ENCODE measurements at places on chromosomes 3 and 15. TPM values are rescaled to one million over a fixed set of nuclear protein-coding genes. Genes with fewer than 3 reads are reported as not detected.

The ROPN1 gene
- not detected for polyA plus RNA-seq

The PARP15 gene
- polyA plus RNA-seq, result 2.1 TPM

The CYP8B1 gene
- 218 TPM for polyA plus RNA-seq

The LPP gene
- polyA plus RNA-seq, result 3.3 TPM

The GNAI2 gene
- polyA plus RNA-seq, result 59.5 TPM

The NR2E3 gene
- polyA plus RNA-seq, result 0.18 TPM

The SLC51B gene
- polyA plus RNA-seq, result 0.33 TPM

The SERPINI1 gene
- polyA plus RNA-seq, result 0.90 TPM

The TTLL13 gene
- polyA plus RNA-seq, result not detected

The CELF6 gene
- 0.10 TPM for polyA plus RNA-seq

The LRRC31 gene
- polyA plus RNA-seq, result 0.74 TPM

The CLEC3B gene
- 17.0 TPM for polyA plus RNA-seq
